ENCODE measurements at places on chromosomes 7 and 10.

- DNase-seq, result no peak
Observed at GRCh38 chr7:134789967-134790685, 10.7 kb downstream of the CALD1 start.

DNA sequence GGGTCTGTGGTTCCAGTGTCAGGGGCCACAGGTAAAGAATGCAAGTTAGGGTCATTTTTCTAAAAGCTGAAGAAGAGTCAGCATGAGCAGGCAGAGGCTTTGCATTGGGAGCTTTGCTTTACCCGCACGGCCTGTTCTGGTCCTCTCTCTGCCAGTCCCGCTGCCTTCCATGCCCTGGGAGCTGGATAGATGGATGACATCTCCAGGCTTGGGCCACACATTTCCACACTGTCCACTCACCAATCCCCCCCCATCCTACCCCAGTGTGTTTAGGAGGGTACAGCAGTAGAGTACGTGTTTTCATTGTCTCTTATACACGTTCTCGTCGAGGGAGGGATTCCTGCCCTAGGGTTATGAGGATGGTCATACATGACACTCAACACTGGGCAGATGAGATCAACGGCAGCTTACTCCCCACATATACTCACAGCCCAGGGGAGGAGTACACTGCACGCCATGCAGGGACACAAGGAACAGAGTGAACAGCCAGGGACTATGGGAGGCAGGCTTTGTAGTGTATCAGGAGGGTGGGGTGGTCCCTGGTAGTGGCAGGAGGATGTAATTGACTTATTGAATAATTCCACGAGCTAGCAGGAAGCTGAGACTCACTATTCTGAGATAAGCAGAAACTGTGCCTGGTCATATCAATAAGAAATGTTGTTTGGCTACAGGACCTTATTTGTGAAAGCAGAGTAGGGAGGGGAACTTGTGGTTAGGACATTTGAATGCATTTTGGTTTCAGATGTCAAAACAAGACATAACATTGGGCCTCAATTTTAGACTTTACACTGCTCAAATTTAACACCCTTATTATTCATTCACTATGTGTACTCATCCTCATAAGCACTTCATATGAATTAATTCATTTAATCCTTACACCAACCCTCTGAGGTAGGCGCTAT, 36.6 kb downstream of the PLPP4 start:
- no peak for DNase-seq

GRCh38 chr10:114624422-114624821, 33.7 kb downstream of the ABLIM1 start:
- DNase-seq, result no peak

GRCh38 chr10:21826725-21827124, 176.8 kb downstream of the DNAJC1 start:
- DNase-seq, result no peak

GRCh38 chr10:115980470-115980869, 292.5 kb downstream of the GFRA1 start:
- DNase-seq, result no peak

DNA sequence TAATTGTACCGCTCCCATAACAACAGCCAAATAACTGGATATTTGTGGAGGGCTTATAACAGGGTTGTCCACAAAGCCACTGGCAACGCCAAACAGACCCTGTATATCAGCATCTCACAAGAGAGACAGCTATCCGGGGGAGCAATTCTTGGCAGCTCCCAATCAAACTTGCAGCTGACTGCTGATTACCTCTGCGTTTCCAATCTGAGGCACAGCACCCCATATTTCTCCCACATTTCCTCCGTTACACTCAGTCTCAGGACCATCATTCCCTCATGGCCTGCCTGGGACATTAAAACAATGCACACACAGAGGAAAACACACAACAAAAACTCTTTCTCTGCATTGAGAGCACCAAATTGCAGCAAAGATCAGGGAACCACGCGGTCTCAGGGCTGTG, 67.8 kb upstream of the SDK1 start:
- no peak for DNase-seq

- DNase-seq, result no peak
Observed at GRCh38 chr10:120984221-120984620, 133.1 kb downstream of the WDR11 start.

DNA sequence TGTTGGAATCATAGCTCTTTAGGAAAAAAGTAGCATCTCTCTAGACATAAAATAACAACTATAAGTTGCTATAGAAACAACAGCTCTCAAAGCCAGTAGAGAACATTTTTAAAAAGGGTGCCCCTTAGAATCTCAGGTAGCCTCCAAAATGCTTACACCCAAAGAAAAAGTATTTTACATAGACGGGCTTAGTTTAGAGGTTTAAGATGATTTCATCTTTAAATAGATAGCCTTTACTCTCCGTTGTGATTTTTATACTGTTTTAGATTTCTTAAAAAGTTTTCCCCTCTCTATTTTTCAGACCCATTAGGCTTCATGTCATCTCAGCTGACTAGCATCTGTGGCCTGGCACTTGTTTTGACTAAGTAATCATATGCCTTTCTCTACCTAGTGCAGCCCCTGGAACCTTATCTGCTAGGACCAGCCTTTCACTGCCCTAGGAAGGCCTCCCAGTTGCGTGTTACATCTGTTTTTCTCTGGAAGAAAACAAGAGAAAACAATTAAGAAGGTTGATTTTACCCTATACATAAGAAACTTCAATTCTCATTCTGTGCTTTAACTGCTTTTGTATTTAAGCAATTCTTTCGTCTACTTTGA, 6.9 kb upstream of the BPGM start:
- DNase-seq, result no peak

DNA sequence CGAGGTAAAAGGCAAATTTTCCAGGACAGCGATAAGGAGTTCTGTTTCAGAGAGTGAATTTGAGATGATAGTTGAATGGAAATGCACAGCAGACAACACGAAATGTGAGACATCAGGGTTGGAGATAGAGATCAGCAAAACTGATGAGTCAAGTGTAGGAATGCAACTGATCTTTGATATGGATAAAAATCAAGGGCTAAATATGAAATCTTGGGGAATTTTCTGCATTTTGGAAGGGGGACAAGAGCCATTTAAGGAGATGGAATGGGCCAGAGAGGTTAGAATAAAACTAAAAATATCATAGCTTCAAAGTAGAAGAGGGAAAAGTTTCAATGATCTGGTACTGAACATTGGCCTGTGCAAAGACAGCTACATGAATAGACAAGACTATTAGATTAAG, 11.5 kb downstream of the CISD1 start:
- DNase-seq, result no peak

GRCh38 chr10:50991456-50992355, 82.6 kb upstream of the PRKG1 start:
- no peak for DNase-seq

- DNase-seq, result no peak
Observed at GRCh38 chr7:155603205-155603857, 41.1 kb upstream of the RBM33 start.

DNA sequence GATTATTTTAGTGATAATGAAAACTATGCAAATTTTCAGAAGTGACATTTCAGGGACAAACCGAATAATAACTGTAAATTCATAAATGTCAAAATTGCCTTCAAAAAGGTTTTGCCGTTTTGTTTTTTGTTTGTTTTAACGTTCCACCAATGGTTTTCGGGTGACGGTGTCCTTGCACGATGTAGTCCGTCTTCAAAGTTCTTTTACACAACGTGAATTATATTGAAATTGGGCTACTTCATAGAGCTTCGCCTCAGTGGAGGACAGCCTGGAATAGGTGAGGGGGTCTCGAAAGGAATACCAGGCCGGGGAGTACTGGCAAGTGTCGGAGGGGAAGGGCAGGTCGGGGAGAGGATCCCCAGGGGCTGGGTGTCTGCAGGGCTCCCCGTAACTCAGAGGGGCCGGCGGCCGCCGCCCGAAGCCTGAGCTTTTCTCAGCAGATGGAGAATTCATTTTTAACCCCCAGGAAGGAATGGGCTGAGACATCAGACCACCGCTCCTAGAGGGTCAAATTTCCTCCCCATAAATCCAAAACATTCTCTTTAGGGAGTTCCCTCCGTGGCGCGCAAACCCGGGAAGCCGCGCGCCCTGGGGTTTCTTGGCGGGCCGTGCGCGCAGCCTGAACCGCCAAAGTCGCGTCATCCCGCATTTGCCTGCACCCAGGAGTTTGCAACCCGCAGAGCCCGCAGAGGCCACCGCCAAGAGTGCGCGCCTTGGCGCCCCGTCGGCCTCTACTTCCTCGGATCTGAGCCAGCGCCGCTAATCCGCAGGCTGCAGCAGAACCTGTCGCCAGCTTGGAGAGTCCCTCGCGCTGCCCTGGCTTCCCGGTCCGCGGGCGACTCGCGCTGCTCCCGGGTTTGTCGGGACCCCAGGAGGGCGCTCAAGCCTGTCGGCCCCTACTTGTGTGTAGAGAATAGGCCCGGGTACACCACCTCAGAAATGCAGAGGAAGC, 17.3 kb upstream of the EVX1 start:
- no peak for DNase-seq

GRCh38 chr10:121211446-121211845, 360.3 kb downstream of the WDR11 start:
- DNase-seq, result no peak

DNA sequence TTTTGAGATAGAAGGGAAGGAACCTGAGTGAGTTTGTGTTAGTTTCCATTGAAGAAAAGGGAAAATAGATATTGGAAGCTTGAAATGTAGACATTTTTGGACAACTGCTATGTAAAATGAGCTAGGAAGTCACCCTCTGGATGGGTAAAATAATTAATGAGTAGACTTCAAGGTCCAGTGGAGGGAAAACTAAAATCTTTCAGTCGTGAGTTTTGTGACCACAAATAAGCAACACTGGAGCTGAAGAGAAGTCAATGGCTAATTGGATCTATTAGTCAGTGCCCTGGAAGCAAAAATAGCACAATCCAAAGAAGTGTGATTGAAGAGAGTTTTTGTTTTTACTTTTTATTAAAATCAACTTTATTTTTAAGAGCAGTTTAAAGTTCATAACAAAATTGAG, 123.4 kb downstream of the MYO3A start:
- DNase-seq, result peak; percentile 49

GRCh38 chr7:124032369-124033094, at the start of gene TMEM229A:
Gene TMEM229A (minus strand): TSS chr7:124033067. CDS start chr7:124033003, 64 bp downstream.
- no peak for DNase-seq

GRCh38 chr7:30799206-30799975, 28.2 kb downstream of the MINDY4 start:
- DNase-seq, result peak; percentile 58

- no peak for DNase-seq
Observed at GRCh38 chr7:153530441-153530840, 521.8 kb upstream of the DPP6 start.

- DNase-seq, result no peak
Observed at GRCh38 chr7:151094675-151095074, 8.4 kb downstream of the AGAP3 start.

- DNase-seq, result peak; percentile 25
Observed at GRCh38 chr7:157397731-157398691, 61.2 kb downstream of the DNAJB6 start.

GRCh38 chr10:70807556-70807955, 8.2 kb upstream of the SGPL1 start:
- DNase-seq, result no peak

DNA sequence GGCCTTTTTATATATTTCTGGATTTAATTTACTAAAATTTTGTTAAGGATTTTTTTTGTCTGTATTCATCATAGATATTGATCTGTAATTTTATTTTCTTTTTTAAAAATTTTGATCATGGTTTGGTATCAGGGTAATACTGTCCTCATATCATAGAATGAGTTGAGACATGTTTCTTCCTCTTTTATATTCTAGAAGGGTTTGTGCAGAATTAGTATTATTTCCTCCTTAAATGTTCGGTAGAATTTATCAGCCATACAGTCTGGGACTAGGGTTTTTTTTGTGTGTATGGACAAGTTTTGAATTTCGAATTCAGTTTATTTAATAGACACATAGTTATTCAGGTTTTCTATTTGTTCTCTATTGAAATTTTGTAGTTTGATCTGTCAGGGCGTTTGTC, 54.0 kb downstream of the SHOC2 start:
- no peak for DNase-seq

GRCh38 chr10:86644152-86644793, 10.1 kb upstream of the OPN4 start:
- no peak for DNase-seq

GRCh38 chr7:12322284-12322902, 81.3 kb downstream of the VWDE start:
- DNase-seq, result no peak

DNA sequence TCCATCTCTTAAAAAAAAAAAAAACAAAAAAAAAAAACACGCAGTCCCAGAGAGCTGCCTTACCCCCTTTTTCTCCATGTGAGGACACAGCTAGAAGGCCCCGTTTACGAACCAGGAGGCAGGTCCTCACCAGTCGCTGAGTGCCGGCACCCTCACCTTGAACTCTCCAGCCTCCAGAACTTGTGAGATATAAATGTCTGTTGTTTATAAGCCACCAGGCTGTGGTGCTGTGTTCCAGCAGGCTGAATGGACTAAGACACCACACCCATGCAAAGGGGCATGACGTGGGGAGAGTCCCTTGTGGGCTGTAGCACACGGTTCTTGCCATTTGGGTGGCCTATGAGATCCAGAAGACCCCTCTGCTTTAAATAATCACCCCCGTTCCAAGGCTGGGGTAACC, 17.2 kb downstream of the ECHDC3 start:
- no peak for DNase-seq

DNA sequence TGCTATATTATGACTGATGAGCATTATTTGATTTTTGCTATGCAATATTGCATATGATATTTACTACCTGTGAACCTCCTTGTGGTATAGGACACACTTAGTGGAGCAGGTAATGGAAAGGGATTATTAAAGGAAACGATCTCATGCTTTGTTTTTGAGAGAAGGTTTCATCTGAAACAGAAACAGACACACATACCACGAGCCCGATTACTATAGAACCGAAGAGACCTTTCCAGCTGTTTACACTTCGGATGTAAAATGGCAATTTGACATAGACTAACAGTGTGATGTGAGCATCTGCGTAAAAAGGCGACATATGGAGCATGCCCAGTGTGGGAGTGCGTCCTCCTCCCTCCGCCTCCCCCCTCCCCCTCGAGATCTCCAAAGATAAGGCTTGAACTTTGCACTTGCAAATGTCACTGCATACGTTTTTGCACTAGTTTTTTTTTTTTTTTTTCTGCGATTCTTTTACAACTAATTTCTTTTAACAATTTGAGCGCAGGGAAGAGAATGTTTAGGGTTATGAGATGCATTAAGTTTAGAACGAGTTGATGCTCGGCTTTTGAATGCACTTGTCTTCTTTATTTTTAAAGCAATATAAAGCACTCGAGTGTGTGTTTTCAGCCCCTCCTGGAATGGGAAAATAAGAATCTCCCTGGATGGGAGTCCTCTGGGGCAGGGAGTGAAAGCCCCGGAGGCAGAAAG, 251.0 kb downstream of the NSUN6 start:
- no peak for DNase-seq

GRCh38 chr7:106022193-106022821, 59.2 kb downstream of the CDHR3 start:
- no peak for DNase-seq

- DNase-seq, result no peak
Observed at GRCh38 chr7:1053002-1053411, 8.7 kb downstream of the GPR146 start.

- no peak for DNase-seq
Observed at GRCh38 chr10:6396226-6396625, 183.8 kb downstream of the PRKCQ start.

- DNase-seq, result no peak
Observed at GRCh38 chr10:101535949-101536348, 52.1 kb downstream of the POLL start.

GRCh38 chr10:122237331-122237990, 33.6 kb upstream of the BTBD16 start:
- DNase-seq, result no peak
